ENCODE measurements at places on chromosomes 4 and X.
A peak's percentile ranks its signal among the peaks of the same experiment; 100 is the strongest.

GRCh38 chr4:1449475-1449832, 43.2 kb upstream of the NKX1-1 start:
- no peak for DNase-seq

DNA sequence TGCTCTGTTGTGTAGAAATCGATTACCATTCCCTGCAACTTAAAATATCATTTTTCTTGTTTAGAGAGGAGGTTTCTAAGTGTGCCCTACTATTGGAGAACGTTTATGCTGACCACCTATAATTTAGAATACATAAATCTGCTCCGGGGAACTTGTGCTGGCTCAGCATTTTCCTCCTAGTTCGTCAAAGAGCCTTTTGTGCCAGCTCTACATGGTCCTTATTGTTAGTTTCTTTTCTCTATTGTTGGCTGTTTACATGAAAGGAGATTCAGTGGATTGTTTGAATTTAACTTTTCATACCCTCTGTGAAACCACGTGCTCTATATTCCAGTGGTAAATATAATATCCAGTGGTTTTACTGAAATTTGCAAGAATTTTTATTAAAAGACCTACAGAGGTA, 53.4 kb upstream of the ATP8A1 start:
- no peak for DNase-seq

DNA sequence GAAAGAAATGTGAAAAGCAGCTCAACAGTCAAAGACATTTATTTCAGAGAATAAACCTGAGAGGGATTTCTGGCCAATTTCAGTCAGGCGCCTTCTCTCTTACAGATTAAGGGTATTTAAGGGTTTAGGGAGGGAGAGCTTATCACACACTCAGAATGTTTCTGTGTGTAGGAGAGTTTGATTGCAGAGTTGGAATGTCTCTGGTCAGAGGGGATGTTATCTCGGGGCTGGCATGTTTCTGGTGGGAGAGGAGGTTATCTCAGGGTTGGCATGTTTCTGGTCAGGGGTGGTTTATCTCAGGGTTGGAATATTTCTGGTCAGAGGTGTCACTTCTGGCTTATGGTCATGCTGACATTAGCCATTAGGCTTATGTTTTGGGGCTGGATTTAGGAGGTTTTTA, 1920.5 kb upstream of the PCDH7 start:
- DNase-seq: no peak

- DNase-seq: no peak
Observed at GRCh38 chrX:41553688-41554087, 106.5 kb downstream of the NYX start.

DNA sequence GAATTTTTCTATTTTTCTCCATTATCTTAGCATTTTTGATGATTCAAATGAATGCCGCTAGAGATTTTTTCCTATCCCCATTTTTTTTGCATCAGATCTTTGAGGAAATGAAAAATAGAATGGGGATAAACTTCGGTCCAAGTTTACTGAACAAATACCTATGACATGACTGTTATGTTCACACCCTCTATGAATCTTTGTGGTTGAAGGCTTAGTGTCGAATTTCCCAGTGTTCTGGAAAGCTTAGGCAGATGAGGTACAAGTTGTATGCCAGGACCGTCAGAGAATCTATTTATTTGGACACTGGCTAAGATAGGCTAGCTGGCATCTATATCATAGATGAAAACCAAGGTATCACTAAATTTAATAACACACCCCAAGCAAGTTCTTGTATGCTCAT, 123.4 kb downstream of the SPCS3 start:
- DNase-seq: no peak

DNA sequence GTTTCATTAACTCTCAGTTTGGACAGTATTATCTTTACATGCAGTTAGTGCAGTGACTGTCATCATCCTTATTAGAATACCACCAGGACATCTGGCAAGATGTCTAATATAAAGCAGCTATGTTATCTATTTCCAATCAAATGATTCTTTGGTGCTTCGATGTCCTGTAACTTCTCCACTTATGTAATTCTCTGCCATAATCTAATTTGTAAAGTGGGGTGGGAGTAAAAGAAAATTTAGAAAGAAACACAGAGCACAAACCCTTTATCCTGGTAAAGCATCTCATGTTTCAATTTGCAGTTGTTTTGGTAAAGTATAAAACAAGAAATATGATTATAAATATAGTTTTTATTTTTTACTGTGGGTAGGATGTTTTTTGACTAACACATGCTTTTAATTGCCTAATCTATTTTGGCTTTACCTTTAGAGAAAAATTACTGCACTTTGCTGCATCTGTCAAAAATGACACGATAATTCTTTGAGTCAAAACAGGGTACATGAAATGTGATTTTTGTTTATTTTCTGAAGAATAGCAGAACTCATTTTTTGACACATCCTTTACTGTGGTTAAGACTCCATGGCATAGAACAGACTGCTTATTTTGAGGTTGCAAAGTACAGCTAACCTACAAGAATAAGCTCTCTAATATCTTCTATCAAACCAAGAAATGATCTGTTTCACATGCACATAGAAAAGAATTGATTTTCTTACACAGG, 382.9 kb downstream of the RPA4 start:
- DNase-seq: no peak

- DNase-seq: no peak
Observed at GRCh38 chrX:40439625-40440532, 140.9 kb upstream of the ATP6AP2 start.

DNA sequence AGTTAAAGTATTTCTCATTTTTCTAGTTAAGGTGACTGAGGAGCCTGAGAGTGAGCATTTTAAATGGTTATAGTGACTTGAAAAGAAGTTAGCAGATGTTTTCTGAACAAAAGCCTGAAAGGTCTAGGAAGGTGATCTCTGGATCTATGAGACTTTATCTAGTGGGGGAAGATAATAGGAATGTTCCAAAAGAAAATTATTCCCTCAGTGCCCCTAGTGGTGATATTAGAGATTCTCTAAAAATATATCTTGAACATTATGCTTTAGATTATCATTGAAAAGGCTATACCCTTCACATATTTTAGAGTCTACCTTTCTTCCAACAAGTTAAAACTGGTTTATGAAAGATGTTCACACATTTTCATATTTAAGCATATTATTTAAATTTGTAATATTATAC, 69.0 kb upstream of the SPANXN1 start:
- no peak for DNase-seq

GRCh38 chrX:43643201-43643600, 12.9 kb upstream of the MAOA start:
- no peak for DNase-seq

- DNase-seq: no peak
Observed at GRCh38 chr4:77848508-77848907, 14.1 kb upstream of the MRPL1 start.

GRCh38 chr4:113885291-113885690, 94.2 kb downstream of the ARSJ start:
- no peak for DNase-seq

DNA sequence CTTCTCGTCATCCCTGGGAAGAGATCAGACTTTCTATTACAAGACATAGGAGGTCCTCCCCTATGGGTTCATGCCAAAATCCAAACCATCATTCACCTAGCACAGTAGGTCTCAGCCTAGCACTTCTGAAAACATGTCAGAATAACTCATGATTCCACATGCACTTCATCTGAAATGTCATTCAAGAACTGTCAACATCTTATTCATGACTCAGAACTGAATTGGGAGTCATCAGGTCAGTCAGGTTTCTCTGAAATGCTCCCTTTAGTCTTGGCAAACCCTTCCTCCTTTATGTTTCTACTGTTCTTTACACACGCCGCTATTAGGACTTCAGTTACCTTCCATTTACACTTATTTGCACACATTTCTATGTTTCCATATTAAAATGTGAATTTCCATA, 67.2 kb downstream of the ANTXR2 start:
- DNase-seq: no peak

DNA sequence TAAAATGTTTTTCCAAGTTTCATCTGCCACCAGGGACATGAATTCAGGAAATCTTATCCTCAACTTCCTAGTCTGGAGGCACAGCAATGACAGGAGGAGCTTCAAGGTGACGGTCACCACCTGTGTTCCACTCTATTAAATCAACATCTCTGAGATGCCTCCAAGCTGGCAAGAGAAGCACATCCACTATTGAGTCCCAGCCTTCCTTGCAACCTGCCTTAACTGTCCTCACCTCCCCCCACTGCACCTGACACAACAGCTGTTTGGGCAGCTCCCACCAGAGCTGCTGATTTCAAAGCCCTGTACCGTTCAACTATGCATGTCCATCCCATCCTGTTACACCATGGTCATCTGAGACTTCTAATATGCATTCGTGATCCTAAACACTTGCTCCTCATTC, 123.4 kb downstream of the COL25A1 start:
- no peak for DNase-seq

DNA sequence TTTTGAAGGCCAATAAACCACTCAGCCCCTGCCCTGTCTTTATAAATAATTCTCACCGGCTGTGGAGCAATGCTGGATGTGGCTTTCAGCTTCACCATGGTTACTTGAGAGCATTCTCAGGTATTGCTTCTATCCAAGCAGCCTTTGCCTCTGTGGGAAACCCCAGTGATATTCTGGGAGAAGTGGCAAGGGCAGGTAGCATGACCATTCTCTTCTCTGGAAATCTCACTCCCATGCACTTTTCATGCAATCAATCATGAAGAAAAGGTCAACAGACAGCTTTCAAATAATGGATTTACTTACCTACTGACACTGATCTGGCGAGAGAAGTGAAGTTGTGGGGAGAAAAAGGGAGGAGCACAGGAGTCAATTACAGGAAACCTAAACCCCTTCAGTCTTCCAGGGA, 49.5 kb downstream of the UNC5C start:
- DNase-seq: no peak

DNA sequence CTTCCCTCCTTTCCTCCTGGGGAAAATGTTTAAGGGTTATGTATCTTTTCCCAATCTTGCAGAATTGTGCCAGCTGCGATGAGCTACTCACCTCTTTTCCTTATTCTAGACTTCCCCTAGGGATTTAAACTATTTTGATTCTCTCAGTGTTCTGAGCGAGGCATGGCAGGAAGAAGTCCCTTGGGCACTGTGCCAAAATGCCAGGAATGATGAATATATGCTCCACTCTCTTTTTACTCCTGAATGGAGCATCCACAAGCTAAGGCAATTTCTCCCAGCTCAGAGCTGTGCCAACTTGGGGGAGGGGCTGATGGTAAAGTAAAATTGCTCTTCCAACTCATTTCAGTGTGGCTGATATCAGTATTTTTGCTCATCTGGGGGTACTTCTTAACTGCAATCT, 4.0 kb upstream of the C4orf17 start:
- no peak for DNase-seq

- peak; percentile 2 for DNase-seq
Observed at GRCh38 chr4:118012142-118012541, 22.1 kb upstream of the NDST3 start.

- DNase-seq: no peak
Observed at GRCh38 chr4:16077786-16078185, 6.0 kb downstream of the PROM1 start.

GRCh38 chr4:74018116-74018515, 19.6 kb upstream of the CXCL5 start:
- DNase-seq: no peak

DNA sequence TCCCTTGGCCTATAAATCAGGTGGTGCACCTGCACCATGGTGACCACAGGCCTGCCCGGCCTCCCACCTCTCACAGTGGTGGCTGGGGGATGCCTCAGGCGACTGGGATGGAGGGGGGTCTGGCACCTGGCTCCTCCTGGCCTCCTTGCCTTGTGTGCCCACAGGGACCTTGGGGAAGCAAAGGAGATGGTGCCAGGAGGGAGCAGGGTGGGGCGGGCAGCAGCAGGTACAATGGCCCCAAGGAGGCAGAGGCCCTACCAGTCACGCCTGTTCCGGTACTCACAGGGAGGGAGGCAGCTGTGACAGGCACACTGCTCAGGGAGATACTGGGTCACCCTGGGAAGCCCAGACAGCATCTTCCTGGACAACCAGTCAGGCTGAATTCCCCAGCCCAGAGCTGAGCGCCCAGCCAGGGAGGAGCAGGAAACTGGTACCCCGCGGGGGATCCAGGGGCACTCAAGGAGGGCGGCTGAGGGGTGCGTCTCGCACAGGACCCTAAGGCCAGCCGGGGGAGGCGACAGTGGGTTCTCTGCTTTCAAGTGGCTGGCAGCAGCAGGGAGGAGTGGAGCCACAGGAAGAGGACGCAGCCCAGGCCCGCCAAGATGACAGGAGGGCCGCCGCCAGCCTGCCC, 1.2 kb upstream of the TREX2 start:
- no peak for DNase-seq

DNA sequence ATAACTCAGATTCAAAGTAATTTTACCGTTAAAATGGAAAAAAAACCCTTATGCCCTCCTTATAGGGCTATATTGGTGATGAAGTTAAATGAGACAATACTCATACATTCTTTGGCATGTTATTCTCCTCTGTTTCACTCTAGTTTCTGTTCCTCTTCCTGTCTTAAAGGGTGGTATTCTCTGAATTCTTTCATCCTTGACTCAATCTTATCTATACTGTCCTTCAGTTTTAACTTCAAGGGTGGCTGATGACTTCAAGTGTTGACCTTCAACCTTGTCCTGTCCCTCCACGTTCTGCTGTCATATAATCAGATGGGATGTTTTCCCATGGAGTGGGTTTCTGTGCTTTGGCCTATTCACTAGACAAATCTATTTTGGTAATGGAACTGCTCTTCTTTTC, 44.0 kb downstream of the ZNF518B start:
- no peak for DNase-seq

GRCh38 chr4:76740192-76740591, 157.8 kb downstream of the SOWAHB start:
- DNase-seq: no peak

DNA sequence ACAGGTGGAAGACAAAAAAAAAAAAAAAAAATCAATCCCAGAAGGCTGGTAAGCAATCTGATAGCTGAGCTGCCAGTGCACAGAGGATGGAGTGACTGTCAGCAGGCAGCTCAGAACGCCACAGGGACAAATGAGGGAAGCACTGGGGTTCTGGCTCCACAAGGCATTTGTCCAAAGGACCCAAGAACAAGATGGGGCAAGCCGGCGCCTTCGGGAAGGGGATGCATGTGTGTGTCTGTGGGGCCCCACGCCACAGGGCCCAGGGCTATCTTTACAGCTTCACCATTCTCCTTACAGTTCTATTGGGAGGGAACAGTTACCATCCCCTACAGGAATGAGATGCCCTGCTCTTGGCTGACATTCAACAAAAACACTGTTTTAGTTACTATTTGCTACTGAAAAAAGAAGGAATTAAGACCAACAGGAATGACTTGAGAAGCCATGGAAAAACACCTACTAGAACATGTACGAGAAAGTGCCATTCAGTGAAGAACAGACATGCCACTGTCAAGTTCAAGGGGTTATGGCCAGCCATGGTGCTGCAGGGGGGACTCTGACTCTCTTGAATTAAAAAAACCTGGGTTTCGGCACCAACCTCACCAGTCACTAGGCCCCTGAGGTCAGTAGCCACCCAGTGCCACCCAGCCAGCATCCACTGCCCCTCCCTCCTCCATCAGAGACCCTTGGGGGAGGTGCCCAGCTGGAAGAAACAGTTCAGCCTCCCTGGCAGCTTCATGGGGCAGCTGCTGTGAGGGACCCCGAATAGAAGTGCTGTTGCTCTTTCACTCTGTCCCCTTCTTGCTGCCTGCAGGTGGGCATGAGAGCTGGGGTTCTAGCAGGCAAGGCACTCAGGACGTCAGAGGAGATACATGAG, 18.5 kb downstream of the WDR1 start:
- no peak for DNase-seq

GRCh38 chr4:1488831-1489638, 82.8 kb upstream of the NKX1-1 start:
- DNase-seq: no peak
